LHCN-M2 (cell line): ENCODE measurements at places on chromosomes 3 and 15.

DNA sequence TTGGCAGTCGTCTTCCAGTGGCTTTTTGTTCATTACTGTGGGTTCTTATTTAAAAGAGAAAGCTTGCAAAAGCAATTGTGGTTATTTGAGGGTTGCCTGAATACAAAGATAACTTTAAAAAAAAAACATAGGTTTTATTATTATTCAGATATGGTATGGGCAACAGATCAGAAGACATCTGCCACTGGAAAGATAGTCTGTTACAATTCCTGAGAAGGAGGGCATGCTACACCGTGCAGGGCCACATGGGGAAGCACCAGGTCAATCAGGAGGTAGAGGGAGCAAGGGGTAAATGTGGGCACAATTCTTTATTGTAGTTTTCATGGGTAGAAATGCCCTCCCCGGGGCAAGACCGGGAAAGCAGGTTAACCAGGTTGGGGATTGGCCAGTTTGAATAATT, 46.5 kb downstream of the BBS4 start:
- DNase-seq: no peak

- no peak for DNase-seq
These were observed 103.7 kb upstream of the AADACL2 start for GRCh38 chr3:151630035-151630434.

- no peak for DNase-seq
These were observed 31.1 kb downstream of the SGO1 start for GRCh38 chr3:20154928-20155327.

GRCh38 chr3:140019946-140020345, 85.0 kb downstream of the CLSTN2 start:
- no peak for DNase-seq
